ENCODE measurements at places on chromosomes 4 and X.

GRCh38 chr4:108213308-108213707 is 44.6 kb upstream of the LEF1 start:
- DNase-seq: no peak
- no peaks in the 10 kb centered on the region for H3K27me3 ChIP-seq
- H3K4me3 ChIP-seq: no peak overlapping the region
- H3K27ac ChIP-seq: no peak overlapping the region

GRCh38 chrX:23578079-23578478 is 89.2 kb upstream of the PRDX4 start:
- H3K27me3 ChIP-seq: peaks cover 10% of the 10 kb centered on the region
- no peak overlapping the region for H3K27ac ChIP-seq

DNA sequence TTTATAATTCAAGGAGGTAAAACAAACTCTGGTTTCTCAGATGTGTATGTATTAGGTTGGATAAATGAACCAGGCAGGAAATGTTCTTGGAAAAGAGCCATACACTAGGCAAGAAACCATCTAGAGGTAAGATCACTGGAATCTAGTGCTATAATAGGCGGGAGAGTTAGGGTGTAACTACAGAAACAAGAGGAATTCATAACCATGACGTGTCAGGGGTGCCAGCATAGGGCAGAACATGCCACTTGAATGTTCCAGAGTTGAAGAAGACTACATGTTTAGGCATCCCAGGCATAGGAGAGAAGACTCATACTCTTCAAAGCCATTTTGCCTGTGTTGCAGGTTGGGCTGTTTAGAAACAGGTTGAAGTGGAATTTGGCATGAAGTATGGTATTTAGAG is 198.7 kb downstream of the CCNG2 start:
- no peaks in the 10 kb centered on the region for H3K4me1 ChIP-seq
- no peaks in the 10 kb centered on the region for H3K36me3 ChIP-seq
- H3K4me3 ChIP-seq: no peak overlapping the region
- no peak for DNase-seq
- H3K27ac ChIP-seq: no peak overlapping the region

DNA sequence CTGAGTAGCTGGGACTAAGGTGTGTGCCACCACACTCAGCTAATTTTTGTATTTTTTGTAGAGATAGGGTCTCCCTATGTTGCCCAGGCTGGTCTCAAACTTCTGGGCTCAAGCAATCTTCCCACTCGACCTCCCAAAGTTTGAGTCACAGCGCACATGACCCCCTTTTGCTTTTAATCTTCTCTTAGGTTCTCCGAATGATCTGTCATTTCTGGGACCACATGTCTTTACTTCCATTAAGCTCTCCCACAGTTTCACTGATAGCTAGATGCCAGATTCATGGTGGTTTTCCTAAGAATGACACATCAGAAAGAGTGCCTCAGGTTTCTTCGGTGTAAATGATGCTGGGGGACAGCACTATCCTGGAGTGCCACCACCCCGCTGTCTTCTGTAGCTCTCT is 17.9 kb downstream of the PRKX start:
- H3K36me3 ChIP-seq: peaks cover 46% of the 10 kb centered on the region
- no peaks in the 10 kb centered on the region for H3K27me3 ChIP-seq
- H3K27ac ChIP-seq: peak overlapping the region; percentile 90
- H3K4me3 ChIP-seq: peak overlapping the region; percentile 51
- peaks cover 45% of the 10 kb centered on the region for H3K4me1 ChIP-seq

DNA sequence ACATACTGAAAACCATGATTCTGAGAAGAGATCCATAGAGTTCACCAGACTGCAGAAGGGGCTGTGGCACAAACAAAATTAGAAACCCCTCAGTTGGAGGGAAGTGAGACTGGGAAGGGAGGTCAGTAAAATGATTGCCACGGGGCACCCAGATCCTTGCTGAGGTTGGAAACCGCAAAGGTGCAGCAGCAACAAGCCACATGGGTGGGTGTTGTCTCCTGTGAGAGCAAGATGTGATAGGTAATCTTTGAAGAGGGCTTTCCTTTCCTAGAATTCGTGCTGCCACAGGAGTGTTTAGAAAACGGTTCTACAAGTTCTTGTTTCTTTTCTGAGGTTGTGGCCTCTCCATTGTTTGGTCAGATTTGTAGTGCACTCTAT is 85.5 kb downstream of the NFKB1 start:
- peaks cover 36% of the 10 kb centered on the region for H3K36me3 ChIP-seq
- peak overlapping the region; percentile 9 for H3K4me3 ChIP-seq
- no peak for DNase-seq
